ENCODE measurements at places on chromosomes 16 and 17. TPM values are rescaled to one million over a fixed set of nuclear protein-coding genes. Genes with fewer than 3 reads are reported as not detected.

The KRT9 gene
- not detected for total RNA-seq

DNA sequence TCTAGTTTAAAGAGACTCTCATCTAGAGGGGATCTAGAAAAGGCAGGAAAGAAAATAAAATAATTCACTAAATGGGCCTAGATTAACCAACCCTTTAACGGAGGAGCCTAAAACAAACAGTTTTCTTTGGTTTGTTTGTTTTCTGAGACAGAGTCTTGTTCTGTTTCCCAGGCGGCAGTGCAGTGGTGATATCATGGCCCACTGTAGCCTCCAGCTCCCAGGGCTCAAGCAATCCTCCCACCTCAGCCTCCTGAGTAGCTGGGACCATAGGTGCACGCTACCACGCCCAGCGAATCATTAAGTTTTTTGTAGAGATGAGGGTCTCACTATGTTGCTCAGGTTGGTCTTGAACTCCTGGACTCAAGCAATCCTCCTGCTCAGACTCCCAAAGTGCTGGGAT lies 122.3 kb upstream of the TOB1 start:
- DNase-seq: no peak

DNA sequence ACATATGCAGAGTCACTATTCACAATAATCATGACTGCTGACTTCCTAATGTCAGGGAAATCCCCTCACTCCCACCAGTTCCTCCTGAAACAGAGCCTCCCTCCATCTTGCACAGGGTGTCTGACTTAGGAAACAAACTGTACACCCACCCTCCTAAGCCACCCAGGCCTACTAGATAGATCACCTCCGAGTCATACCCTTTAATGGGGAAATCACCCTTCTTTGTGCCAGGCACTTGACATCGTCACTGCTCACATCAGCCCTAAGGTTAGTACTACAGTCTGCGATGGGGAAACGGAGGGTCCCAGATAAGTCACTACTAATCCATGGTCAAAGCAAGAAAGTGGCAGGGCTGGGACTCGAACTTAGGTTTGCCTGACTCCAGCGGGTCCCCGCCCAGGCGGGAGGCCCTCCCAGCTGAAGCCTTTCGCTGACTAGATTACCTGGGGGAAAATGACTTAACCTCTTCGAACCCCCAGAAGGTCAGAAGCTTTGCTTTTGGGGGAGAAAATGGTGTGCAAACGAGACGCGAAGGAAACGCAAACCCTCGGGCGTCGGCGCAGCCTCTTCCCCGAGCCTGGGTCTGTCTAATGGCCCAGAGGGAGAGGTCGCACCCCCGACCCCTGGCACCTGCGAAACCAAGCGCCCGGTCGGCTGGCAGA lies 3.4 kb upstream of the MLLT6 start:
- DNase-seq: no peak

The SSTR5 gene
- total RNA-seq: not detected

The CCDC40 gene
- 0.27 TPM for total RNA-seq

The PRSS33 gene
- not detected for total RNA-seq

The HBA1 gene
- not detected for total RNA-seq

The DRG2 gene
- total RNA-seq: 55.9 TPM

The SLFN11 gene
- 16.0 TPM for total RNA-seq

- no peak for DNase-seq
Observed at GRCh38 chr16:84406006-84406963, 37.9 kb downstream of the ATP2C2 start.

- DNase-seq: peak; percentile 49
Observed at GRCh38 chr17:17822189-17822588, 14.6 kb downstream of the SREBF1 start.

GRCh38 chr17:2218426-2218825 lies 85.2 kb downstream of the SMG6 start:
- DNase-seq: no peak

The CTDNEP1 gene
- total RNA-seq: 79.9 TPM

The CES1 gene
- total RNA-seq: 4.8 TPM

GRCh38 chr17:56480501-56480900 lies 113.0 kb upstream of the NOG start:
- DNase-seq: no peak

DNA sequence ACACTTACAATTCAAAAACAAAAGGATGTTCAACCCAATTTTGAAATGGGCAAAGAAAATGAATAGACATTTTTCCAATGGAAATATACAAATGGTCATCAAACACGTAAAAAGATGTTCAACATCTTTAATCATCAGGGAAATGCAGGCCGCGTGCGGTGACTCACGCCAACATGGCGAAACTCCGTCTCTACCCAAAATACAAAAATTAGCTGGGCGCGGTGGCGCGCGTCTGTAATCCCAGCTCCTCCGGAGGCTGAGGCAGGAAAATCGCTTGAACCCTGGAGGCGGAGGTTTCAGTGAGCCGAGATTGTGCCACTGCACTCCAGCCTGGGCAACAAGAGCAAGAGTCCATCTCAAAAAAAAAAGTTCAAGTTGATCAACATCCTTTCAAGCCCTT lies 1.8 kb upstream of the CLUAP1 start:
- DNase-seq: no peak

- no peak for DNase-seq
Observed at GRCh38 chr16:28977703-28978662, 3.4 kb downstream of the SPNS1 start.

The KRTAP16-1 gene
- not detected for total RNA-seq

DNA sequence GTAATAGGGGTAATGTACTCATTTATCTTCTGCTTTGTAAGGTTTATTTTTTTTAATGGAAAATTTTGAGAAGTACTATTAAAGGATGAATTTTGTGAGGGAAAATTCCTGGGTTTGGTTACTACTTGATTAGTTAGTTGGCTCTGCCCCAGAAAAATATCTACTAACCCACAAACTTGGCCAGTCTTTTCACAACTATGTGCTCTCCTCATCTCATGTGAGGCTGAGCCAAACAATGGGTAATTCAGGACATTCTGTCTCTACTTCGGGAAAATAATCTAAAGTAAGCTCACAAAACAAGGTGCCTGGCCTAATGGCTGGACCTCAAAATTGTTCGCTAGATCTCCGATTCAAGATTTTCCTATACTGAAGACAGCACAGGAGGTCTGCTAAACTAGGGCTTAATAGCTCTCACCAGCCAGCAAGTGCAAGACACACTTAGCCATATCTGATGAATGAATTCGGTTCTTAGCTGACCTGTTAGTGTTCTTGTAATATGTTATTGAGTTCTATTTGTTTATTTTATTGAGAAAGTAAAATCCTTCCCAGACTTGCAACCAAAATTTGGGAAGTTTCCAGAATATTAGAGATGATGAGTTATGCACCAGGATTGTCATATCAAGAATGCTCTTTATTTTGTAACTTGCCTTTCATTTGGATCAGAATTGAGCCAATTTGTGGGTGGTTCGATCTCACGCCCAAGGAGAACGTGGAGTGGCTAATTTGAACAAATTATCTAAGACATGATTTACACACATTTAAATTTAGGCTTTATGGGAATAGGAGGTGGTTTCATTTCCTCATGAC lies 5.7 kb downstream of the KCNJ16 start:
- DNase-seq: no peak

- DNase-seq: no peak
Observed at GRCh38 chr16:49463529-49463928, 89.9 kb downstream of the C16orf78 start.

The CD19 gene
- not detected for total RNA-seq
